Amniotic epithelial cell (primary cell): ENCODE measurements at places on chromosomes 7 and 10.

- DNase-seq, result peak; percentile 46
Observed at GRCh38 chr10:44393051-44393630, 8.2 kb upstream of the CXCL12 start.

DNA sequence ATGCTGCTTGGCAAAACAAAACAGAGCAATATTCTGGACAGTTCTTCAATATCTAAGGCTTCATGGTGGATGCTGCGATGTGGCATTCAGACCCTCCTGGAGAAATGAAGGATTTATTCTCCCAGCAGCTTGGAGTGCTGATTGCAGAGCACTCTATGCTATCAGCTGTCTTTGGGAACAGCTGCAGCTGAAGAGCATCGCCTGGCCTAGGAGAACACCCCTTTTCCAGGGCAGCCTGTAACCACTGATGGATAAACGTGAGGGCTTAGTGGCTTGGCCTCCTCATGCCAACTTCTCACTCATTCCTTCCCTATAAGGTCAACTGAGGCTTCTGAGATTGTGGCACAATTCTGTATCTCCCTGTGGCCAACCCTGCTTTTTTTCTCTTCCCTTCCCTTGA is 638.1 kb upstream of the CNTNAP2 start:
- DNase-seq, result no peak

GRCh38 chr7:156230576-156230975 is 410.0 kb upstream of the RNF32 start:
- no peak for DNase-seq

DNA sequence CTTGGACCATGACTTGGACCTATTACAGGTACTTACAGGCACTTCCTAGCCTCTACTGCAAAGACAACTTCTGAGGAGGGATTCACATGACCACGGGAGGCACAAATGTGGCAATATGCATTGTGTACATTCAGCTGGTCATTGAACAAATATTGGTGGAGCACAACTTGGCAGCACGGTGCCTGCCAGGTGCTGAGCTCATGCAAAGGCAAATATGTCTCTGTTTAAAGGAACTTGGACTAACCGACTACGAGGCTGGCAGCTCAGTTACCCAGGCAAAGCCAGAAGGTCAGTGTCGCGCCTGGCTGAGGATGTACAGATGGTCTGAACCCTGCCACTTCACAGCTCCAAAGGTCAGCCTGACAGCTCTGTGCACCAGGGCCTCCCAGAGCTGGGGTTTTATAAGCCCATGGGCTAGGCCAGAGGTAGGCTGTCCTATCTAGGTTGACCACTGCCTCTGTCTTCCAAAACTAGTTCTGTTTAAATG is 6.1 kb downstream of the DENND11 start:
- no peak for DNase-seq

- peak; percentile 27 for DNase-seq
Observed at GRCh38 chr7:39594988-39595620, 28.3 kb upstream of the RALA start.

GRCh38 chr10:116097239-116097784 is 175.7 kb downstream of the GFRA1 start:
- DNase-seq, result no peak

DNA sequence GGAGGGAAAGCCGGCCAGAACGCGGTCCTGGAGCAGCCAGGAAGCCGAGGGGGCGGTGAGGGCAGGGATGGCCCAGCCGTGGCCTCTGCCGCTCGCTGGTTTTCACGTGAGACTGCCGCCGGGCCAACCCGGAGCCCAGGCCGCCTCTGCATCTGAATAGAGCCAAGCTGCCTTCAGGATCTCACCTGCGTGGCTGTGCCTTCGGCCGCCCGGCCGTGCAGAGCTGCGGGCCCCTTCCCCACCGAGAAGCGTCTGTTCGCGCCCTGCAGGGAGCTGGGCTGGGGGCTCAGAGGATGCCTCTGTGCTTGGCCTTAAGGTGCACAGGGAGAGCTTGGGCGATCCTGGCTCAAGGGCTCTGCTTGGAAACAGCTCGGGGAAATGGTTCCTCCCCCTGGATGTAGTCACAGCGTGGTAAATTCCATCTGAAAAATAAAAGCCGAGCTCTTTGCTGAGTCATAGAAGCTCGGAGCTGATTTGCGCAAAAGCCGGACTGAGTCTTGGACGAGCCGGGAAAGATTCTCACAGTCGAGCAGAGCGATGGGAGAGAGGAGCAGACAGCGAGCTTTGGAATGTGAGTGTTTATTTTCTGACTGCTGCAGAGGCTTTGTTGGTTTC is at the start of gene JAKMIP3:
Gene JAKMIP3, plus strand, starts transcription at position 456 of the 615 bp plus-strand sequence. CDS start 38,863 bp downstream, outside the sequence.
- DNase-seq, result peak; percentile 95

DNA sequence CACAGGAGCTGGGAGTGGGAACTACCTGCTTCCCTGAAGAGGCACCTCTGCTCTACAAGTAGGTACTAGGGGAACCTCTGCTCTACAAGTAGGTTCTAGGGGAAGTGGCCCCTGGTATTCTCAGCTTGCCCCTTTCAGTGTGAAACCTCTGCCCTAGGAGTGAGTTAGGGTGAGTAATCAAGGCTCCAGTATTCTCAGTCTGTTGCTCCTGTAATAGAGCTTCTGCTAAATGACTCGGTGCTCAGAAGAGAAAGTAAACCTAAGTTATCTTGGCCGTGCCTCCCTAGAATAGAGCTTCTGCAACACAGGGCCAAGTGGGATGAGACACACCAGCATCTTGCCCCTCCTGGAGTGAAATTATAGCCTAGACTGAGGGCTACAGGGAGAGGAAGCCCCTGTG is 13.4 kb upstream of the RASSF4 start:
- peak; percentile 61 for DNase-seq

- peak; percentile 30 for DNase-seq
Observed at GRCh38 chr10:69716711-69717560, 84.8 kb upstream of the COL13A1 start.

DNA sequence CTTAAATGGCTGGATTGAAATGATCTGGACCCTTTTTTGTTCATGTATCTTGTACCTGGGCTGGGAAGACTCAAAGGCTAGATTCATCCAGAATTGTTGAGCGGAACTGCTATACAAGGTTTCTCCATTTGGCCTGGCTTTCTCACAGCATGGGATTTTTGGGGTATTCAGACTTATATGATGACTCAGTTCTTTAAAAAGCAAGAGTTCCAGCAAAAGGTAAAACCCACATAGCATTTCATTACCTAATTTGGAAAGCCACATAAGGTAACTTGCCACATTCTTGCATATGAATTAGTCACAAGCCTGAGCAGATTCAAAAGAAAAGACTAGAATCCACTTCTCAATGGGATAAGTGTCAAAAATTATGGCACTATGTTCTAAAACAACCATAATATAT is 137.4 kb downstream of the HGF start:
- DNase-seq, result no peak

DNA sequence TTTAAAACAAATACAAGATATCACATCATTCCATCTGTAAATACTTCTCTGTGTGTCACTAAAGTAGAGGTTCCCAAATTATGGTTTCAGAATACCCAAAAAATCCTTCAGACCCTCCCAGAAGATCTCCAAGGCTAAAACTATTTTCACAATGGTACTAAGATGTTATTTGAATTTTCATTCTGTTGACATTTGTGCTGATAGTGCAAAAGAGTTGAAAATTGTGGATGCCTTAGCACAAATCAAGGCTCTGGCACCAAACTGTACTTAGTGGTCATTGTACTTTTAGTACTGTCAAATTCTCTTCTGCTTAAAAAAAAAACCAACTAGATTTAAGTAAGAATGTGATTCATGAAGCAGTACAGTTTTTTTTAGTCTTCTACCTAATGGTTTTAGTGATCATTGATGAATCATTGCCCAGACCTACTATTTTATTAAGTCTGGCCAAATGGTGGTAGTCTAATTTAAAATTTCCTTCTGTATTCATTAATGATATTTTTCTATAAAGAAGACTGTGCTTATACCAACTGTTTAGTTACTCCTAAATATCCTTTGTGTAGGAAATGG is 50.5 kb downstream of the TPST1 start:
- peak; percentile 54 for DNase-seq

DNA sequence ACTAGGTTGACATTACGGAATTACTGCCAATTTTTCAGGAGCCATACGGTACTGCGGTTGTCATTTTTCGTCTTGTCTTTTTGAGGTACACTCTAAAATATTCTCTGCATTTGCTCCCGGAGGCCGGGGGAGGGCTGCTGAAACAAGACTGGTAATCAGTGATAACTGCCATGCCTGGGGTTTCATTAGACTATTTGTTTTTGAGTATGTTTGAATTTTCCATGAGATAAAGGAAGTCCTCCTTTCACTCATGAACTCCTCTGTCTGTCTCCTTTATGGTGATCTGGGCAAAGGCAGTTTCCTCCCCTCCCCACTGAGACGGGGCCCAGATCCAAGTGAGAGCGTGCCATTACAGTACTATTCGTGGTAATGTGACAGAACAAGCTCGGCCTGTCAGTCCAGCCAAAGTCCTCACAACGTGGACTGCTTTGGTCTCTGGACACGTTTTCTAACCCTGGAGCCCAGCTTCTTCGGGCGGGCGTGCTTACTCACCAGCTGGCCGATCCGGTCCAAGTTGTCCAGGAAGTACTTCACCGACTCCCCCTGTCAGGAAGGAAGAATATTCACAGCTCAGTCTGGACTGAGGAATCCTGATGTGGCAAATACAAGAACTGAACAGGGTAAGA is 45.1 kb downstream of the AMZ1 start:
- peak; percentile 59 for DNase-seq

- no peak for DNase-seq
Observed at GRCh38 chr10:113493882-113494301, 59.0 kb upstream of the HABP2 start.

DNA sequence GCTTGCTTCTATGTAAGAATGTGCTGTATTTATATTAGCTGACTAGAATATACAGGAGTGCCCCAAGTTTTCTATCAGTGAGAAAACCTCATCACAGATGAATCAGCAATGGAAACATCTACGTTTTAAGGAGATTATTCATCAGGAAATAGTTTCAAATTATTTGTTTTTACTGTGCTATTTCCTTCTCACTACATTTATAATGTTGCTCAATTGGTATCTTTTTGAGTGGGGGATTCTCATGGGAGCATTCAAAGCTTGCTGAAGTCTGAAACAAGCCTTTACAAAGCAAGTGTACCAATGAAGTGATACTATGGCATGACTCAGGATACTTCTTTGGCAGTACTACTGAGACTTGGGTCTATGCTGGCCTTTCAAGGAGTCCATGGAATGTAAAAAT is 191.1 kb upstream of the SLC26A5 start:
- DNase-seq, result peak; percentile 63

GRCh38 chr7:91326516-91327199 is 62.4 kb downstream of the FZD1 start:
- no peak for DNase-seq

DNA sequence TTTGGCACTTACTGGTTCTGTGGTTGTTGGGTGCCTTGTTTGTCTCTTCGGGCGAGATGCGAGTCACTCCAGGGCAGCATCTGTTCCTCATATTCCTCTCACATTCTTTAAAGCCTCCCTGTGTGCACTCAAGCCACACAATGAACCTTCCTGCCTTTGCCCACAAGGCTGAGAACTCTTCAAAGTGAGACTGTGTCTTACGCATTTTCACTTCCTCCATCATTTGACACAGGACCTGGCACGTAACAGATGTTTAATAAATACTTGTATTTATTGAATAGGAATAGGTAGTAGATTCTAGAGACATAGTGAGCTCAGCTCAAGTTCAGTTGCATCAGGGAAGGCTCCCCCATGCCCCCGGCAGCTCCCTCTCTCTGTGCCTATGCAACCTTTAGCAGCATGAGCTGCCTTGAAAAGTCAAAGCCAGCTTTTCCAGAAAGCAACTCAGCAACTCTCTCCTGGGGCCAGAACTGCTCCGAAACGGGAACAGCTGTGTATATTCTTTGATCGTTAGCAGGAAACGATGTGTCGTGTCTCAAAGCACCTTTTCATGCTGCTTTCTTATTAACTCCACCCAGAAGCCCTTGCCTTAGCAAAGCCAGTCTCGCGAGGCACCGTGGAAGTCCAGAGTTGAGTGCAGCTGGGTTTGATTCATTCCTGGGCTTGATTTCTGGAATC is 97.5 kb downstream of the PFKFB3 start:
- peak; percentile 17 for DNase-seq

DNA sequence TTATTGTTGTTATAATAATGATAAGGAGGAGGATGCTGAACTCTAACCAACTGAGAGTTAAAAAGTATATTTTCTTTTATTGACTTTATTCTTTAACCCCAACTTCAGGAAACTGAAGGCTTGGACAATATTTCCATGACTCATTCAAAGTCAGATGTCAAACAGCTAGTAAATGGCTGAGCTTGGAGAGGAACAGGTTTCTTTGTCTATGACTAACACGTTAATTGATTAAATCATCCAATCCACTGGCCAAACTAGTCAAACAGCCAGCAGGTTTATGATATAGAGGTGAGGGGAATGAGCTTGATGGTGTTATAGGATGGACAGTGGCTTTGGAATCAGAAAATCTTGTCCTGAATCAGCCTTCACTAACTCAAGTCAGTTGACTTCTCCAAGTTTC is 119.1 kb upstream of the WDR11 start:
- no peak for DNase-seq

DNA sequence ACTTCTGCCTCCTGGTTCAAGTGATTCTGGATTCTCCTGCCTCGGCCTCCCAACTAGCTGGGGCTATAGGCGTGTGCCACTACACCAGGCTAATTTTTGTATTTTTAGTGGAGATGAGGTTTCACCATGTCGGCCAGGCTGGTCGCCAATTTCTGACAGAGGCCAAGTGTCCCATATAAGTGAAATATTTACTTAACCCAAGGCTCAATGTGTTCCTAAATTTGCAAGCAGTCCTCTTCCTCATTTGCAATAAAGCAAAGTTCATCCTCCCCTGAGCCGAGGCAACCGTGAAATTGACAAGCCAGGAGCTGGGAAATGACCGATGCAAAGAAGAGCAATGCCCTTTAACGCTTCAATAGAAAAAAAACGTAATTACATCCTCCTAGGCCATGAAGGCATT is 347.7 kb downstream of the FRMD4A start:
- DNase-seq, result no peak

- peak; percentile 98 for DNase-seq
Observed at GRCh38 chr7:105830405-105831301, 45.7 kb downstream of the ATXN7L1 start.

DNA sequence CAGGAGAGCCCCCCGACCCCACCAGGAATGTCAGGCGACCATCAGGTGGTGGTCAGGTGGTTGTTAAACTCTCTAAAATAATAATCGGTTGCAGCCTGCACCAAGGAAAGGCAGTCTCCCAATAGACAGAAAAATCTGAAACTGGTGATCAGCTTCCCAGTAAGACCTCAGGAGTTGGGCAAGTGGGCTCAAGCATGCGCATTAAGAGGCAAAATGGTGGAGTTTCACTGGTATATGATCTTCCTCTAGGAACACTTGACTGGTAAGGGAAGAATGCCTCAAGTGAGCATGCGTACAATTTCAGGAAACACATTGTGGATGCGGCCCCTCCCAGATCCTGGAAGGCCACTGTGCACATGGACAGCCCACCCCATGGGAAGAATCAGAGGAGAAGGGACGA is 619.9 kb downstream of the TYW1 start:
- no peak for DNase-seq
